ENCODE measurements at places on chromosomes 3 and 15. TPM values are rescaled to one million over a fixed set of nuclear protein-coding genes. Genes with fewer than 3 reads are reported as not detected.

DNA sequence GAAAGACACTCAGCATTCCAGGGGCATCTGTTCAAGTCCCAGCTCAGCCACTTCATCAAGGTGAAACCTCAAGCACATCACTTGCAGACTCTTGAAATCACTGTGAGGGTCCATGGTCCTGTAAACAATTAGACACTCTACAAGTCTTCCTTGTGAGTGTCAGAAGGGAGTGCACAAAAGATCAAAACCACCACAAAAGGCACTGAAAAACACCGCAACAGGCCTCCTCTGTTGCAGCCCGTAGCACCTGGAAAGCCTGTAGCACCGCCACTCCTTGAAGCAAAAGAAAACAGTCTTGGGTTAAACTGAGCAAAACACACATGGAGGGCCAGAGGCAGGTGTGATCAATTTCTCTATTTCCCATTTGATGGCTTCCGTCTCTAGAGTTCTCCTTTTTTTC is 63.8 kb upstream of the SNRK start:
- H3K27me3 ChIP-seq: no peaks in the 10 kb centered on the region
- DNase-seq: no peak
- no peak overlapping the region for H3K4me3 ChIP-seq
- no peaks in the 10 kb centered on the region for H3K4me1 ChIP-seq

DNA sequence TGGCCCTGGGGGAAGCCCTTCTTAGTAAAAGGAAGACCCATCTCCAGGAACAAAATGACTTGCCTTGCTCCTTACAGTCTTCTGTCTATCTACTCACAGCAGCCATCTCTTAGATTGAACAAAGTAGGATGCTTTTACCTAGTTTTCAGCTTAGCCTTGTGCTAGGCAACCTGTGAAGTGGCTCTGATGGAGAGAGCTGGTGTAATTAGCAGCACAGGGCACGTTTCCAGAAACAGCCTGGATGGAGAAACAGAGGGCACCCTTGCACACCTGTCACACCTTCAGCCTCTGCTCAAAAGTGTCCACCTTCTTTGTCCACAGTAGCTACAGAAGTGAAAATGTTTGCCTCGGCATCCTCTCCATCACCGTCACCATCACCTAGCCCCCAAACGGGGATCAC is 292.9 kb downstream of the RORA start:
- no peaks in the 10 kb centered on the region for H3K36me3 ChIP-seq
- no peak overlapping the region for H3K27ac ChIP-seq
- DNase-seq: no peak
- peaks cover 46% of the 10 kb centered on the region for H3K4me1 ChIP-seq
- no peak overlapping the region for H3K4me3 ChIP-seq
- no peaks in the 10 kb centered on the region for H3K27me3 ChIP-seq

DNA sequence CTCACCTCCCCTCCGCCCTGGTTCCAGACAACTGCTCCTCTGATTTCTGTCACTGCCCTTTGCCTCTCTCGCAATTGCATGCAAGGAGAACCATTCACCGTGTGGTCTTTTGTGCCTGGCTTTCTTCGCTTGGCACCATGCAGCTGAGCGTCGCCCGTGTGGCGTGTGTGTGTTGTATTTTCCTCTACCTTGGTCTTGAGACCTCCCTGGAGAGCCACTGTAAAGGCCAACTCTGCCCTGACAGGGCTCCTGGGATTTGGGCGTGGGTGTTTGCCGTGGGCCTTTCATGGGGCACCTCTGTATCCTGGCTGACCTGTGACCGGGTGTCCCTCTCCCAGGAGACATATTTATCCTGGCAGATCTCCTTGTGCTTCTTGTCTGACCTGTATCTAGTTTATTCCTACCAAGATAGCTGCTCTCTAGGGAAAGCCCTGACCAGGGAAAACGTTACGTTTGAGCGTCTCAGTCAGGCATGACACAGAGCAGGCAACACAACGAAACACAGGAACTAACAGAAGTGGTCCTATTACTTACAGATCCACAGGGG is 2.0 kb upstream of the PIGZ start:
- no peaks in the 10 kb centered on the region for H3K27me3 ChIP-seq
- peaks cover 7% of the 10 kb centered on the region for H3K4me1 ChIP-seq
- H3K36me3 ChIP-seq: no peaks in the 10 kb centered on the region
- no peak for DNase-seq

DNA sequence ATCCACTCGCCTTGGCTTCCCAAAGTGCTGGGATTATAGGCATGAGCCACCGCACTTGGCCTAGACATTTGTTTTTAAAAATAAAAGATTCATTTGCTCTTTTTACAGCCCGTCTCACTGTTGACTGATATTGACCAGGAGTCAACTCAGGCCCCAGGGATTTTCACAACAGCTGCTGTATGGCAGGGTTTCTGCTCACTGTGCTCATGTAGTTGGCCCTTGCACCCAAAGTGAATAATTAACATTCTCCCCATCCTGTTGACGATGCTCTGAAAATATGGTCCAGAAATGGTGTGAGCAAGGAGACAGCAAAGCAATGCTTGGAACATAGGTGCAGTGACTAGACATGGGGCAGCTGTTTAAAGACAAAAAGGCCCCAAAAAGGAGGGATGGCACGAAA is 2.9 kb upstream of the CCR5 start:
- H3K36me3 ChIP-seq: no peaks in the 10 kb centered on the region
- no peaks in the 10 kb centered on the region for H3K4me1 ChIP-seq
- H3K27ac ChIP-seq: no peak overlapping the region
- no peaks in the 10 kb centered on the region for H3K27me3 ChIP-seq

DNA sequence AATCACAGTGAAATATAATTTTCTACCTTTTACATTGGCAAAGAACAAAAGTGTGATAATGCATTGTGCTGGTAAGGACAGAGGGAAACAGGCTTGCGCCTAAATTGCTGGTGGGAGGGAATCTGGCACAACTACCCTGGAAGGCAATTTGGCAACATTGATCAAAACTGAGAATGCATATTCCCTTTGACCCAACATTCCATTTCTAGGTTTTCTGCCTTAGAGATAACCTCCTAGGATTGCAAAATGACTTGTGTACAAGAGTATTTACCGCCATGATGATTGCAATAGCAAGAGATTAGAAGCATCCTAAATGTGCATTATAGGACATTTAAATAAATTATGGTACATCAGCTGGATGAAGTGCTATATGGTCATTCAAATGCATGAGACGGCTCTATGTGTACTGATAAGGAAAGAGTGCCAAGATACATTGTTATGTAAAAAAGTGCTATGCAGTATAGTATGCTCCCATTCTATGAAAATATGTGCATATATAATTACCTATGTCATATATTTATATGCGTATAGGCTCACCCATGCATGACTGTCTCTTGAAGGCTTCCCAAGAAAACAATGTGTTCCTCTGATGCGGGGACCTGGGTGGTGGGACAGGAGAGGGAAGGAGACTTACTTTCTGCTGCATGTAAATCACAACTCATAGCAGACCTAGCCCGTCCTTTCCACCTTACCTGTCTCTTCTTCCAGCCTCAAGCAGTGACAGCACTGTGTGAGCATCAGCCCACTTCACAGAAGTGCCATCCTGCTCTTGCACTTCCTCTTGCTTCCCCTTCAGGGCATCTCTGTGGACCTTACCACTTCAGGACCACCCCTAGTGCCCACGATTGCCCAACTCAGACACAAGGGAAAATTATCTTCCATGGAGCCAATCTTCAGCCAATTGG is 249.9 kb upstream of the TLE3 start:
- H3K27me3 ChIP-seq: no peaks in the 10 kb centered on the region
- no peaks in the 10 kb centered on the region for H3K4me1 ChIP-seq
- H3K36me3 ChIP-seq: no peaks in the 10 kb centered on the region
- no peak overlapping the region for H3K4me3 ChIP-seq
- no peak for DNase-seq

GRCh38 chr3:38497031-38497430 is 891 bp downstream of the EXOG start:
- DNase-seq: no peak
- no peaks in the 10 kb centered on the region for H3K36me3 ChIP-seq
- H3K27ac ChIP-seq: no peak overlapping the region
- no peaks in the 10 kb centered on the region for H3K27me3 ChIP-seq
- H3K4me1 ChIP-seq: peaks cover 6% of the 10 kb centered on the region
- H3K4me3 ChIP-seq: peak overlapping the region; percentile 94

DNA sequence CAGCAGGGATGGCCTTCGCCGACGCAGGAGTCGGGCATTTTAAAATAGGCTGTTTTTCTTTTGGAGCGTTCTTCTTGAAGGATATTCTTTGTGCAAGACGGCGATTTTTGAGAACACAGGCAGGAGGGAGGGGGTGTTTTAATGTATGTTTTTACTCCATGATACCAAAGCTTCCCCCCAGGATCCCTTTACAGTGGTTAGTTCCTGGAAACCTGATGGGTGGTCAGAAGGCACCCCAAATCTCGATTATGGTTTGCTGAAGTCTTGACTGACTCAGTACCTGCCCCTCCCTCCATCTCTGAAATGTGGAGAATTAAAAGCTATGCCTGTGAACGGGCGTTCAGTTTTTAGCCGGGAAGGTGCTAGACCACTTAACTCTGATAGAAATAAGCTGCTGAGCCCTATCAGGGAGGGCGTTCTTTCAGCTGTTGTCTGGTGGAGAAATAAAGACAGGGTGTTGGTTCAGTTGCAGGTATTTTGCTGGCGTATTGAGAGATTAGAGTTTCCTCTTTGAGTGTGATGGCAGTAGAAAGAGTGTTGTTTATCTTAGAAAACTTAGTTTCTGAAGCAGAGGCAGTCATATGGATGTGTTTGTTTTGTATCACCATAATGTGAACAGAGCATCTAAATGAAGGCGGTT is 3.4 kb downstream of the IGF1R start:
- DNase-seq: no peak

GRCh38 chr3:87147562-87147961 is 79.5 kb upstream of the CHMP2B start:
- H3K4me3 ChIP-seq: no peak overlapping the region
- H3K27ac ChIP-seq: no peak overlapping the region
- H3K36me3 ChIP-seq: no peaks in the 10 kb centered on the region
- H3K4me1 ChIP-seq: no peaks in the 10 kb centered on the region

- no peak overlapping the region for H3K4me3 ChIP-seq
- no peaks in the 10 kb centered on the region for H3K36me3 ChIP-seq
- no peak for DNase-seq
Observed at GRCh38 chr3:183430325-183430957, 2.0 kb upstream of the MCF2L2 start.

GRCh38 chr3:58032186-58032585 is 24.0 kb downstream of the FLNB start:
- H3K4me1 ChIP-seq: peaks cover 8% of the 10 kb centered on the region
- H3K36me3 ChIP-seq: no peaks in the 10 kb centered on the region
- H3K27me3 ChIP-seq: no peaks in the 10 kb centered on the region
- no peak for DNase-seq
- H3K27ac ChIP-seq: peak overlapping the region; percentile 8

GRCh38 chr3:55194376-55194775 is 266.5 kb upstream of the LRTM1 start:
- no peak overlapping the region for H3K27ac ChIP-seq
- no peak overlapping the region for H3K4me3 ChIP-seq
- no peaks in the 10 kb centered on the region for H3K27me3 ChIP-seq
- H3K4me1 ChIP-seq: no peaks in the 10 kb centered on the region
- H3K36me3 ChIP-seq: no peaks in the 10 kb centered on the region

GRCh38 chr15:60548101-60548500 is 69.2 kb upstream of the ICE2 start:
- H3K27me3 ChIP-seq: no peaks in the 10 kb centered on the region
- H3K36me3 ChIP-seq: no peaks in the 10 kb centered on the region
- no peak for DNase-seq

- no peaks in the 10 kb centered on the region for H3K36me3 ChIP-seq
- no peak for DNase-seq
- H3K27me3 ChIP-seq: no peaks in the 10 kb centered on the region
Observed at GRCh38 chr3:193782276-193782647, 189.3 kb downstream of the OPA1 start.

GRCh38 chr3:40504636-40505430 is 1.0 kb upstream of the ZNF620 start:
- H3K4me1 ChIP-seq: peaks cover 21% of the 10 kb centered on the region
- peaks cover 2% of the 10 kb centered on the region for H3K36me3 ChIP-seq
- no peak for DNase-seq
- H3K27me3 ChIP-seq: no peaks in the 10 kb centered on the region
- peak overlapping the region; percentile 92 for H3K4me3 ChIP-seq
- peak overlapping the region; percentile 79 for H3K27ac ChIP-seq

- H3K4me3 ChIP-seq: no peak overlapping the region
- DNase-seq: no peak
- no peaks in the 10 kb centered on the region for H3K36me3 ChIP-seq
- no peaks in the 10 kb centered on the region for H3K4me1 ChIP-seq
Observed at GRCh38 chr3:141998669-141999290, 122.3 kb downstream of the ATP1B3 start.

DNA sequence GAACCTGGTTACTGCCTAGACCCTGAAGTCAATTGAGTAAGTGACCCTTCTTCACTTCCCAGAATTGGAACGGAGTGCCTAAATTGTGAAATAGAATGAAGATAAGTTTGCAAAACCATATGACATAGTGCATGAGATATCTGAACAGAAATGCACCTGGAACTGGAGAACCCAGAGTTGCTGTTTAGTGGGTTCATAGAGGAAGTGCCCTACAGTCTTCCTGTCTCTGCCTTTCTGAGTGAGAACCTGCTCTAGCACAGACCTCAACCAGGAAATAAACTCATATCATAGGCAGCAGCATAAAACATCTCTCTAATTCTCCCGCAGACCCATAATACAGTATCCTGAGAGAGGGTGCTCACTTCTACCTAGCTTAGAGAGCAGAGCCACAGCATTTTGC is 82.9 kb downstream of the EOMES start:
- no peak overlapping the region for H3K4me3 ChIP-seq
- H3K4me1 ChIP-seq: peaks cover 44% of the 10 kb centered on the region
- no peaks in the 10 kb centered on the region for H3K36me3 ChIP-seq

- no peak overlapping the region for H3K4me3 ChIP-seq
- no peaks in the 10 kb centered on the region for H3K36me3 ChIP-seq
- no peaks in the 10 kb centered on the region for H3K4me1 ChIP-seq
- H3K27ac ChIP-seq: no peak overlapping the region
- no peak for DNase-seq
- H3K27me3 ChIP-seq: no peaks in the 10 kb centered on the region
Observed at GRCh38 chr3:150729682-150730360, 26.1 kb upstream of the ERICH6 start.

GRCh38 chr3:69113536-69113935 is 8.9 kb downstream of the LMOD3 start:
- H3K27ac ChIP-seq: no peak overlapping the region
- no peaks in the 10 kb centered on the region for H3K36me3 ChIP-seq
- H3K27me3 ChIP-seq: no peaks in the 10 kb centered on the region
- no peak for DNase-seq

GRCh38 chr3:191901741-191902140 is 440.8 kb downstream of the PYDC2 start:
- DNase-seq: no peak
- no peaks in the 10 kb centered on the region for H3K27me3 ChIP-seq
- no peaks in the 10 kb centered on the region for H3K36me3 ChIP-seq
- H3K27ac ChIP-seq: no peak overlapping the region
- no peaks in the 10 kb centered on the region for H3K4me1 ChIP-seq

DNA sequence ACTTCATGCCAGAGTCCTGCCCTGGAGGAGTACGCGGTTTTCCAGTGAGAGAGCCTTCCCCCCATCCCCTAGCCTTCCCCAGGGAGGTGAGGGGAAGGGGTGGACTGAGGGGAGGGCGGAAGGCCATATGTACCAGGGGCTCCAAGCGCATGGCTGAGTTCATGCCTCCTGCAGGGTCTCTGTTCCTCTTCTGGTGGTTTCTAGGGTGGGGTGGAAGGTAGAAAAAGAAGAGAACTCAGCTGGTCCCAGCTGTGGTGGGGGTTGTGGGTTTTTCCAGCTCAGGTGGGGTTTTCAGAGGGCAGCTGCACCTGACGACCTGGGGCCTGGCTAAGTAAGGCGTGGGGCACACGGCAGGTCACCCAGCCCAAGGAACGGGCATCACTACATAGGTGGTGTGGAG is 10.7 kb upstream of the IQSEC1 start:
- no peaks in the 10 kb centered on the region for H3K36me3 ChIP-seq
- no peaks in the 10 kb centered on the region for H3K27me3 ChIP-seq
- no peak overlapping the region for H3K27ac ChIP-seq
- DNase-seq: no peak

ATP10A gene
- total RNA-seq: 89.8 TPM

TMC3 gene
- 0.54 TPM for total RNA-seq

WDR93 gene
- total RNA-seq: not detected

ATP8B4 gene
- total RNA-seq: 16.9 TPM

All from thoracic aorta (tissue), 2 donors.